ENCODE measurements at places on chromosomes 5 and 9.
A peak's percentile ranks its signal among the peaks of the same experiment; 100 is the strongest.

GRCh38 chr5:175047048-175047447 lies 322.7 kb downstream of the MSX2 start:
- DNase-seq, result no peak

GRCh38 chr5:114308017-114308416 lies 53.9 kb upstream of the KCNN2 start:
- no peak for DNase-seq

GRCh38 chr5:154058055-154059038 lies 19.6 kb downstream of the MFAP3 start:
- no peak for DNase-seq

DNA sequence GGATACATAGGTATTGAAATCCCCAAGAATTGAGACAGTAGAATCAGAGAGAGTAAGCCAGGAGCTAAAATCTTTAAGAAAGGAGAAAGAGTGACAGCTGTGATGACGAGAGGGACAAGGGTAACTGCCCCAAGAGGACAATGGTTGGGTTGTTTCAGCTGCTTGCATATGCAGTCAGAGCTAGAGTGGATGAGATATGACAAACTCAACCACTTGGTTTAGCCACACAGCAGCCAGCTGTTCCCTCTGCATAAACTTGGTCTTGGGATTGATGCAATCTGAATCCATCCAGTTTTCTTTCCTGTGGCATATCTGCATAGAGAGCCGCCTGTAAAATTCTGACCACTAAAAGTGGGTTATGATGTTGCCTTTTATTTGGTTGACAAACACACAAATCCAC lies 100.7 kb downstream of the ZNF622 start:
- no peak for DNase-seq

- DNase-seq, result no peak
Measured at GRCh38 chr5:144880513-144880912, 709.8 kb downstream of the KCTD16 start.

GRCh38 chr5:466661-467310 lies 23.8 kb downstream of the EXOC3 start:
- no peak for DNase-seq

DNA sequence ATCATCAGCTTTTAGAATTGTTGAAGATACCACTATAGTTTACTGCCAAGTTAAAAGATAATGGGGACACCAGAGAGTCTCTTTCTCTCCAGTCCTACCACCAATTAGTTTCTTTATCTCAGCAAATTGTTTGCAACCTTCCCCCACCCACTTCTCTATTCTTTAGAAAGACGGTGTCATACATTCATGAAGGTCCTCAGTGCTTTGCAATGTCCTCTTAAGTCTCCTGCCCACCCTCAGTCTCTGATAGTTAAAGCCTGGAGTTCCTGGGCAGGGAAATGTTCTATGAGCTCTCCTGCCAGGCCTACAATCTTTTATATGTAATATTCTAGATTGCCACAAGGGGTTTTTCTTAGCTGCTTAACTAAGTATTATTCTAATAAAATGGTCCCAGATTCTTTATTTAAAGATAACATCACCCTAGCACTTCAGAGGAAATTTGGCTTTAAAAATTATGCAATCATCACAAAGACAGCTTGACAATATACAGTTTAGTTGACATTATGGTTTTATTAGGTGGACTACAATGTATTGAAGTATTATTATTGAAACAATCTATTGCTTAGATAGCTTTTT lies 509.2 kb downstream of the CSNK1G3 start:
- DNase-seq, result no peak

GRCh38 chr9:88418715-88419540 lies 30.7 kb downstream of the SPIN1 start:
- DNase-seq, result no peak

- DNase-seq, result no peak
Measured at GRCh38 chr5:143585970-143586369, 182.5 kb upstream of the NR3C1 start.

- DNase-seq, result peak; percentile 91
Measured at GRCh38 chr5:173056783-173057061, 570 bp downstream of the CREBRF start.

DNA sequence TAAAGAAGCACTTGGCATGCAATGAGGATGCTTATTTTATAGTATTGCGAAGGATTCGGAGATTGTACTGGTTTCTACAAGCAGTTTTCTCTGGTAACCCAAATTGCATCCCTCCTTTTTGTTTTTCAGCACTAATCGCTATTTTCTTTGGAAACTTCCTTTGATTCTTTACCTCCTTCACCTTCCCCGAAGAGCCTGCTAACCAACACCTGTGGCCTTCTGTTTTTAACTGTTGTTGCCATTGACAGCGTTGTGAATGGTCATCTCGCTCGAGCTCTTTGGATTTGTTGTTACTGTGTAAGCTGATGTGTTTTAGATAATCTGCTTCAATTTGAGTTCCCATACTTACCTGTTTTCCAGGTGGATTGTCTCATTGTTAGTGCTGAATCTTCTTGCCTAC lies 1.1 kb downstream of the CNOT6 start:
- no peak for DNase-seq

DNA sequence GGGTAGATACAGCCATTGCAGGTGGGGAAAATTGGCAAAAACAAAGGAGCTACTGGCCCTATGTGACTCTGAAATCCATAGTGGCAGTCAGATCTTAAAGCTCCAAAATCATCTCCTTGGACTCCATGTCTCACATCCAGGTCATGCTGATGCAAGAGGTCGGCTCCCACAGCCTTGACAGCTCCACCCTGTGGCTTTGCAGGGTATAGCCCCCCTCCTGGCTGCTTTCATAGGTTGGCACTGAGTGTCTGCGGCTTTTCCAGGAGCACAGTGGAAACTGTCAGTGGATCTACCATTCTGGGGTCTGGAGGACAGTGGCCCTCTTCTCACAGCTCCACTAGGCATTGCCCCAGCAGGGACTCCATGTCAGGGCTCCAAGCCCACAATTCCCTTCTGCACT lies 1190.1 kb downstream of the CDH12 start:
- no peak for DNase-seq

DNA sequence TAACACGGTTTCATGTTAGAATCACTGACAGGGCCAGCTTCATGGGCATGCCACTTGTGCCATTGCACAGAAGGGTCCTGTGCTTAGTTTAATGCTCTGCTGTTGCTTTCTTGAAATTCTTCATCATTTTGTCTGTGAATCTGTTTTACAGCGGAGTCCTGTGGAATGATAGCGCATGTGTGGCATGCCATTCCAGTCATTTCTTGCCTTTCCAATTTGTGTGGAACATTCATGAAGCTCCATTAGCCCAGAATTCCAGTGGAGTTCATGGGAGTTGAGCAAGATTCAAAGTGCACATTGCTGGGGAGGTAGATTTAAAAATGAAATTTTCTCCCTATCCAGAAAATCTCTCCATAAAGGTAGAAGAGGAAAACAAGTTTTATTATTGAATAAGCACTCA lies 43.4 kb upstream of the NREP start:
- DNase-seq, result no peak

DNA sequence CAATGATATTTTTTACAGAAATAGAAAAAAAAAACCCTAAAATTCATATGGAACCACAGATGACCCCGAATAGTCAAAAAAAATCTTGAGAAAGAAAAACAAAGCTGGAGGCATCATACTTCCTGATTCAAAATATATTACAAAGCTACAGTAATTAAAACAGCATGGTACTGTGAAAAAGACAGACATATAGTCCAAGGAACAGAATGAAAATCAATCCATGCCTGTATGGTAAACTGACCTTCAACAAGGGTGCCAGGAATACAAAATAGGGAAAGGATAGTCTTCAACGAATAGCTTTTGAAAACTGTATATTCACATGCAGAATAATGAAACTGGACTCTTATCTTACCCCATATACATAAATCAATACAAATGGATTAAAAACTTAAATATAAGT lies 307.5 kb downstream of the MCTP1 start:
- no peak for DNase-seq

GRCh38 chr9:73080110-73080694 lies 71.5 kb upstream of the ANXA1 start:
- DNase-seq, result no peak

GRCh38 chr5:148029131-148029530 lies 34.6 kb upstream of the SPINK5 start:
- DNase-seq, result no peak

GRCh38 chr5:38678076-38678475 lies 121.6 kb upstream of the LIFR start:
- DNase-seq, result no peak

DNA sequence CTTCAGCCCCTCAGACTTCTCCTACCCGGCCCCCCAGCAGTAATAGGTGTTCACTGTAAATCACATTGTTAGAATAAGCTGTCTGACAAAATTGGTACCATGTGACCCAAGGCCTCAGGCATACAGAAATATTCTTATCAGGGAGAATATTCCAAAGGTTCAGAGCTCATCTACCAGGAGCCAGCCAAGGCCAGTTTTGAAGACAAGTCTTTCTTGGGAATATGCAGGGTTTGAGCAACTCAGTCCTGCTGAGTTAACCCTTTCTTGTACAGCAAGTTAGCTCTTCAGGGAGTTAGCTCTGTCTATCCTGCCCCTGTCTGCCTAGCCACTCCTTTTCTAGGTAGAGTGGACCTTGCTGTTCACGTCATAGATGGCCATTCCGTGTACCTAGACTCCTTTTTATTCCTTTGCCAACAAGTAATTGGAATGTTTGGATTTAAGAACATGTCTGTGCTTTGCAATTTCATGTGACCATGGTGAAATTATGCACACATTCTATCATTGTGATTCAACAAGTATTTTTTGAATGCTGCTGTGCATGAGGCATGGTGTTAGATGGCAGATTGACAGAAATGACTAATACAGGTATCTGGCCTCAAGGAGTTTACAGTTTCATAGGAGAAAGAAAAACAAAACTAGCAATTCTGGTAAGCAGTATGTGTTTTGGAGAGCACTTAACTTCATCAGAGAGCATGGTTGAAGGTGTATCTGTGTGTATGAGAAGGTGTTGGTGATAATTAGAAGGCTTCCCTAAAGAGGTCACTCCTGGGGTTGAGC lies 22.6 kb downstream of the TGFBR1 start:
- no peak for DNase-seq

DNA sequence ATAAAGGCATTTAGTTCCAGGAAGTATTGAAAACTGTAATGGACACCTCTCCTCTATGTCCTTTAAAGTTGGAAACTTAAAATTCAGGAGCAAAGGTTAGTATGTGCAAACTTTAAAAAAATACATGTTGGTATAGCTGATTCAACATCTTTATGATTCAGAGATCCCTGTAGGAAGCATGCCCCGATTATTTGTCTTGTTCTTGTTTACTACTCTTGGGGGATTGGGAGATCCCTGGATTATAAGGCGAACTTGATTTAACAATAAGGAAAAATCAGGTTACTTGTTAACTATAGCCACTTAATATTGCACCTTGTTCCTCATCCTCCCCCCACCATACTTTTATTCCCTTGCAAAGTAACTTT lies 1.7 kb downstream of the F2RL1 start:
- no peak for DNase-seq

DNA sequence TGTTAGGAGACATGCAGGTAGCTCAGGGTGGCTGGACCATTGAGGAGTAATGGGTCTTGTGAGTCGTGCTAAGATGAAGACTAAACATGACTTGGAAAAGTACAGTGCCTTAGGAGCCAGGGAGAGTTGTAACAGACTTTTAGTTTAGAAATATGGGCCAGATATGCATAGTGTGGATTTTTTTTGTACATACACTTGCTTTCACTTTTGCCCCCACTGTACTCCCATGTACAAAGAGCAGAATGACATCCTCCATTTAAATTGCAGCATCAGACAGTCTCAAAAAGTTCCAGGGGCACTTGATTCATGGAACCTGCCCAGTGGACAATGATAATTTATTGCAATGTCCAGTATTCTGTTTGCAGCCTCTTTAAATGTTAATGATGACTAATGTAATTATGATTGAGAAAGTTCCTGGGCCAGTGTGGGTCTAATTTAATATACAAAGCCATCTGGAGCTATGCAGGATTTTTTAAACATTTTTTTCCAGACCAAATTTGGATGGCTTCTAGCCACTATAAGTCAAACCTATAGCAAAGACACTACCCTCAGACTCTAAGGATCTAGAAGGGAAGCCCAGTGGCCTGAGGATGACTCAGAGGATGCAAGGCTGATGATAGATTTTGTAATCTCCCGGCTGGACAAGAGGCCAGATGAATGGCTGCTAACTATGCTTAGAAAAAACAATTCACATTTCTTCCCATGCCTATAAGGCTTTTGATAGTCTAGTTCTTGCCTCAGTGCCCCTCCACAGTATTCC lies 80.1 kb downstream of the TRPC7 start:
- DNase-seq, result no peak

GRCh38 chr9:106675780-106676179 lies 187.2 kb upstream of the ZNF462 start:
- DNase-seq, result no peak

DNA sequence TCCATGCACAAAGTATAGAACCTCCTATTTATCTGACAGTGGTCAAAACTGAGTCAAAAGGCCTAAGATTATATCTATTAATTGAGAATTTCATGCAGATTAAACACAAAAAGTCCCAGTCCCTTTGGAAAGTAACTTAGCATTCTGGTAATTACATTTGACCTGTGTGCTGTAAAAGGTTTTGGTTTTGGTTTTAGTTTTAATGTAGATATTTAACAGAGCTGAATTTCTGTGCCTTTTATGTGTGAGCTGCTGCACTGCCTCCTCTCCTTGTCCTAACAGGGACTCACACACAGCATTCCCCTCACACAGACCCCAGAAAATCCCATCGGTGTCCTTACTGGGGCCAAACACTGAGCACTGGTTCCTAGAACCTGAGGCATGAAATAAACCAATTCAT lies 31.0 kb upstream of the FSD1L start:
- DNase-seq, result no peak

DNA sequence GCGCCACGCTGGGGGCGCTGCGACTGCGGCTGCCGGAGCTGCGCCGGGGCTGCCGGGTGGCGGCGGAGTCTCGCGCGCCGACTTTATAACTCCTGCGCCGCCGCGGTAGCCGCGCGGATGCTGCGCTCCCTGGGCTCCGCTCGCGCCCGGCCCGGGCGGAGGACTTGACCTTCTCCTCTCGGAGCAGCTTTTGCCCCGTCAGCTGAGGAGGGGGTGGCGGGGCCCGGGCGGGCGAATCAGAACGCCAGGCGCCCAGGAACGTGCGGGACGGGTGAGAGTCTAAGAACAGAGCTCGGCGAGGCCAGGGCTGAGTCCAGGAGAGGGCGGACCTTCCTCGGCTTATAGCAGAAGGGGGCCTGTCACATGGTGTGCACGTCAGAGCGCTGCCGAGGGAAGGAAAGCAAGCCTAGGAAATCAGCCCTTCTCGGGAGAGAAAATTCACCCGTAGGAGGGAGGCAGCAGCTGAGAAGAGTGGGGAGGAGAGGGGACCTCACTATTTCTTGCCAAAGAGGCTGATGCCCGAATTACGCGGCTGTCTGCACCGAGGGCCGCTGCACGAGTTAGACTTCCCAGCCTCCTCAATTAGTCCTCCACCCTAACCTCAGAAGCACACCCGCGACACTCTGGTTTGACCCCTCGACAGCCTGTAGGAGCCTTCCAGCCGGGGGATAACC lies at the start of gene FOXD1:
Gene FOXD1, minus strand, starts transcription at position 315 of the 674 bp plus-strand sequence. CDS start 415 bp downstream, outside the sequence.
- peak; percentile 31 for DNase-seq

GRCh38 chr5:73979321-73979720 lies 353.3 kb downstream of the ARHGEF28 start:
- no peak for DNase-seq

GRCh38 chr5:61538722-61539501 lies 206.9 kb downstream of the ZSWIM6 start:
- DNase-seq, result no peak

Data from CD4-positive, alpha-beta T cell treated with Interleukin-6 for 4 hours (primary cell).